ENCODE measurements at places on chromosomes 2 and 18.

GRCh38 chr2:144439993-144440392 lies 79.9 kb downstream of the ZEB2 start:
- DNase-seq = no peak

- no peak for DNase-seq
These were observed 209.0 kb downstream of the FAM210A start for GRCh38 chr18:13517369-13517768.

- no peak for DNase-seq
These were observed 24.4 kb downstream of the CD28 start for GRCh38 chr2:203730883-203731282.

DNA sequence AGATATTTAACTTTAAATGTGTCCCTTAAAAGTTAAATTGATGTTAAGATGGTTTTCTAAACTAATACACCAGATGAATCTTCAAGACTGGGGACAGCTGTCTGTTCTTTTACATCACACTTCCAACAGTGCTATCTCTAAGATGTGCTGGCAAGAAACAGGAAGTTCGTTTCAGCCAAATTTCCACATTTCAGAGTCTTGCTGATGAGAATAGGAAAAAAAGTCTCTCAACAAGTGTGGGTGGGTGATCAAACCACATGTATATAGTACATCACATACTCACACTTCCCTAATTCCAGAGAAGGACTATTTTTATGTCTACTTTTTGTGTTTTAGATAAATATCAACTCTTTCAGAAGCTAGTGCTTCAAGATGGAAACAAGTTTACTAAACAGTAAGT lies 1712.8 kb upstream of the TMEFF2 start:
- DNase-seq = no peak

DNA sequence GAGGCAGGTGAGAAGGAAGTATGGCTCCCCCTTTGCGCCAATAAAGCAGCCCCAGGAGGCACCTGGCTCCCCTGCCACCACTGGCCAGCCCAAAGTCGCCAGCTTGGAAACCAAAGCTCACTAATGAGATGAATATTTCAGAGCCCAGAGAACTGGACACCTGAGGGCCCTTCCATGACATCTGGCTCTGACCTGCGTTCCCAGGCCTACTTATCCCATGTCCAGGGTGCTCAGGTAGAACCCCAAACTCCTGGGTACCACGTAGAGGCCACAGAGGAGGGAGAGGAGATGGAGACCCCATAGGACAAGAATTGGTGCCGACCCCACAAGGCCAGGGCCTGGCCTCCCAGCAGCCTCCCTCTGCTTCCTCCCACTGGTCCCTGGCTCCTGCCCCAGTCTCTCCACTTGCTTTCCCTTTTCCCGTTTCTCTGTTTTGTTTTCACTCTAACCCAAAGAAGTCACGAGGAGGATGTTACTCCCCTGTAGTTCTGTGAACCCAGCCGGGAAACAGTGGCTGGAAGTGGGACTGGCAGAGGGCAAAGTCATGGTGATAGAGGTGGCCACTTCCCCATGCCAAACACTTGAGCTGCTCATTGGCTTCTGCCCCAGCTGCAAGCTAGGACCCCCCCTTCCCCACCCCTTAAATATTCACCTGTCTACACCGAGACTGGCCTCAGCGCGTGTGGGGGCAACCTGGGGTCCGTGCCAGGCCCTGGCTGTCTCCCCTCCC lies 820 bp downstream of the TMBIM1 start:
- no peak for DNase-seq

DNA sequence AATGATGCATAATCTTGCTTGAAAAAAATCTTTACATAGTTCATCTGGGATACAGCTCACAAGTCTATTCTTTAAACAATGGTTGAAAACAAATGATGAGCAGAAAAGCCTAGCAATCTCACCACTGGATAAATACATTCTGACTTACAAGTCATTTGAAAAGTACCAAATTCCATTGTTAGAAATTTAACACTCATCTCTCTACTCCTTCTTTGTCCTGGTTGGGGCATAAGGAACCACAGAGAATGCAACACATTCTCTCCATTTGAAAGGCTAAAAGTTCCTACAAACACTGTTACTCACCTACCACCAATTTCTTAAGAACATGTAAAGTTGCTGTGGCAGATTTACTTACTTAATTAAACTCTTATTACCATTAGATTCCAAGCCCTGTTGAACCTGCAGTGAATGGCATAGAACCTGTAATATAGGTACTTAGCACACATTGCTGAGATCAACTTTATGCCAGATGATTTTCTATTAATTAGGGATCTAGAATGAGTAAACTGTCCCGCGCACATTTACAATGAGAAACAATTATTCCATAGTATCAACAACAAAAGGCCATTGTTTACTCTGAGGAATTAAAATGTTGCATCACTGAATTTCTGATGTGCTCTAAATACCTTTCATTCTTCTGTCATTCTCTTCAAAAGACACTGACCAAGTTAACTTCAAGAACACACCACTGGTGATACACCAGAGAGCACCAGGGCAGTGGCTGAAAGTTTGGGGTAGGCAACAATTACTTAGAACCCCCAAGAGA lies 69.6 kb downstream of the CABYR start:
- DNase-seq = no peak

All from GM06990 (cell line).